ENCODE measurements at places on chromosomes 1 and 21.

- DNase-seq, result no peak
Measured at GRCh38 chr1:203471841-203472240, 3.8 kb upstream of the PRELP start.

DNA sequence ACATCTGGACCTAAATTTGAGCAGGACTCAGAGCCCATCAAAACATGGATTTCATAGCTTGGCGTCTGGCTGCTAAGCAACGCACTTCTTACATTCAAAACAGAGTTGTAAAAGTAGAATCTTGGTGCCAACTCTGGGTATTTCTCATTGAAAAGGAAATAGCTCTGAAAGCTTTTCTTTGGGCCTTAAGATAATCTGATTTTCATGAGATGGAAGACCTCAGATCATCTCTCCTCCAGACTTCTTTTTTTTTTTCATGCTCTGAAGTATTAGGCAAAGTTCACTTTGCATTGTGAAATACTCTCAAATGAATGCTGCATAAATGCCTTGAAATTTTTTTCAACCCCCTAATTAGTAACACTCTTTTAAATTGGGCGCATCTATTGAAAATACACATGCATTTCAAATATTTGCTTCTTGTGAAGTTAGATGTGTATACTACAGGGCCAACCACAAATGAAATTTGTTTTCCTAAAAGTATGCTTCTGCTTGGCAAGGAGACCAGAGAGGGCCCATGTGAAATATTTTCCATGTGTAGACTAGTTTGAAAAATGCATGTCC, 4.2 kb downstream of the ADAMTS5 start:
- DNase-seq, result no peak

DNA sequence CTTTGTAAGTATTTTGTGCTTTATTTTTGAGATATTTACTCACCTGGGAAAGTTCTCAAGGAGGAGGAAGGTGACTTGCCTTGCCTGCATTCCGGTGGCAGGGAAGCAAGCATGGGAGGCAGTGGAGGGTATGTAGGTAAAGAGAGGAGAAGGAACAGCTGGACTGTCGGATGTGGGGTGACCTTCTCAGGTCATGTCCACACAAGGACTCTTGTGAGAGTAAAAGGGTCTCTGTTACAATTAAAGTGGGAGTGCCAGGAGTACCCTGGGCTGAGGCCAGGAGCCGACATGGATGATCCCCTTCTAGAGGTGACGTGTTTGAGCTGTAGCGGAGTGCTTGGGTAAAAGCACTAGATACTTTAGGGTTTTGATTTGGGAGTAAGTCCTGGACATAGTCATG, 25.0 kb downstream of the UBE4B start:
- DNase-seq, result no peak

DNA sequence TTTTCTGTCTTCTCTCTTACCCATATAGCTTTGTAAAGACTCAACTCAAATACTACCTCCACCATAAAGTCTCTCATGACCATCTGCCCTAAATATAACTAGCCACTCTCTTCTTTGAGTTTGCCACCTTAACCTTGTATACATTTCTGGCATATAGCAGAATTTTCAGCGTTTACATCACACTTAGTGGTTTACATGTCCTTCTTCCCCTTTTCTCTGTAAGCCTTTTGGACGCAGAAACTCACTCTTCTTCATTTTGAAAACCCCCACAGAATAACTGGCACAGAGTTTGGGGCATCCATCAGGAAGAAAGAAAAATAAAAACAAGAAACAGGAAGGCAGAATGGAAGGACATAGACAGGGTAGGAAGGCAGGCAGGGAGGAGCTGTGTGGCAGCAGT, 131.8 kb upstream of the DUSP10 start:
- DNase-seq, result no peak

GRCh38 chr1:50251702-50252101, 143.0 kb downstream of the ELAVL4 start:
- DNase-seq, result peak; percentile 78

DNA sequence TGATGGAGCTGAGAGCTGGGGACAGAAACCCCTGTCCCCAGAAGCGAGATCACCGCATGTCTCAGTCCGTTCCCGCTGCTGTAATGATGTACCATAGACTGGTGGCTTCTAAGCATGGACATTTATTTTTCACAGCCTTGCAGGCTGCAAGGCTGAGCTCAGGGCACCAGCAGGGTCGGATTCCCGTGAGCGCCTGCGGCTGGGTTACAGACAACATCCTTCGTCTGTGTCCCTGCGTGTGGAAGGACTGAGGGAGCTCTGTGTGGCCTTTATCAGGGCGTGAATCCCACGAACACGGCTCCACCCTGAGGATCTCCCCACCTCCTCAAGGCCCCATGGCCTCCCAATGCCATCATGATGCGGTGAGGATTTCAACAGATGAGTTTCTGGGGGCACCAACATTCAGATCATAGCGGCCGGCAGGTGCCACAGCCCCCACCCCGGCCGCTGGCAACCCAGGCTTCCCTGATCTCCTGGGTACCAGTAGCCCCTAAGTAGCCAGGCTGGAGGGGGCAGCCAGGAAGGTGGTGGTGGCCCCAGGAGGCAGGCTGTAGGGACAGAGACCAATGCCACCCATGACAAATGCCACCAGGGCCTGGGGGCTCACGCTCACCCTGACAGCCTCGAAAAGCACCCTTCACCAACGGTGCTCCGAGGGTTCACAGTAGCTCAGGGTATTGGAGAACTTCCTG, 104.4 kb downstream of the CRYAA start:
- DNase-seq, result no peak

DNA sequence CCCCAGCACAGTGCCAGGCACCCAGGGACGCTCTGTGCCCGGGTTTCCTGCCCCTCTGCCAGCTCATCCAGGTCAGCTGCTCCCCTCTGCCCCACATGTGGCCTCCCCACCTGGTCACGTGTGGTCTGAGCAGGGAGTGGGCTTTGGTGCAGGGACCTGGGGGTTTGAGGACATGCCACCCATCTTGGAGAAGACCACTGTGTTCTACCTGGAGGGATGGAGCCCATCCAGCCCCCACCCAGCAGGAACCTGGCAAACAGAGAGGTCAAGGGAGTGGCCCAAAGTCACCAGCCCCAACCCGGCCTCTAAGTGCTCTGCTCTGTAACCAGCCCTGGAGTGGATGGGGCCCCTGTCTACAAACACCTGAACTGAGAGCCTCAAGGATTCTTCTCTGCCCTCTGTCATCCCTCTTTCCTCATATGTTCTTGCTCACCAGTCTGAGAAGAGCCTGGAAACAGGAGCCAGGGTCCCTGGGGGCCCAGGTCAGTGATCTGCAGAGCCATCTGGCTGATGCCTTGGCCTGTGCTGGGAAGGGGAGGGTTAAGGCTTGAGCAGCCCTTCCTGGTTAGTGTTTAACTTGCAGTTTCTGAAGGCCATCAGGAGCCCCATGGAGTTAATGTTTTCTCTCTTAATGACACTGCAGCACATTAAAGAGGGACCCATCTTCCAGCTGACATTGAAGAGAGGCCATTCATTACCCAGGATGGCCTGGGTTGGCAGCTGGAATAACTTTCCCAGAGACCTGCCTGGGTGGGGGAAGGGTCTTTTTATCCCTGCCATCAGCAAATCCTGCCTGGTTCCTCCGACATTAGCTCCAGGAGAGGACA, 235.4 kb downstream of the PTPRU start:
- no peak for DNase-seq

GRCh38 chr1:197519741-197520334, 251.8 kb downstream of the CRB1 start:
- DNase-seq, result no peak

DNA sequence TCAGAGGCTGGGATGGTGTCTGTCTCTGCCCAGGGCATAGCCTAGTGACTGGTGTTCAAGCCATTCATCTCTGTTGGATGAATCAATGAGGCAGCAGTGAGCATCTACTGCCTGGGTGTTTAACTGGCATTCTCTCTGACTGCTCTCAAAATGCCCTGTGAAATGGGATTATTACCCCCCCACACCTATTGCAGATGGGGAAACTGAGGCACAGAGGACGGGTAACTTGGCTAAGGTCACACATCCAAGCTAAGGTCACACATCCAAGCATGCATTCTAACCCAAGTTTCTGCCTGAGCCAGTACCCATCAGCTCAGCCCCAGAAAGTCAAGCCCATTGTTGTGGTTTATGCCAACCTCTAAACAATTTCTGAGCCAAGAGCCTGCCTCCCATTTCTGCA, 5.0 kb downstream of the TTC39A start:
- no peak for DNase-seq

GRCh38 chr1:10734375-10734774, 62.1 kb downstream of the CASZ1 start:
- no peak for DNase-seq

DNA sequence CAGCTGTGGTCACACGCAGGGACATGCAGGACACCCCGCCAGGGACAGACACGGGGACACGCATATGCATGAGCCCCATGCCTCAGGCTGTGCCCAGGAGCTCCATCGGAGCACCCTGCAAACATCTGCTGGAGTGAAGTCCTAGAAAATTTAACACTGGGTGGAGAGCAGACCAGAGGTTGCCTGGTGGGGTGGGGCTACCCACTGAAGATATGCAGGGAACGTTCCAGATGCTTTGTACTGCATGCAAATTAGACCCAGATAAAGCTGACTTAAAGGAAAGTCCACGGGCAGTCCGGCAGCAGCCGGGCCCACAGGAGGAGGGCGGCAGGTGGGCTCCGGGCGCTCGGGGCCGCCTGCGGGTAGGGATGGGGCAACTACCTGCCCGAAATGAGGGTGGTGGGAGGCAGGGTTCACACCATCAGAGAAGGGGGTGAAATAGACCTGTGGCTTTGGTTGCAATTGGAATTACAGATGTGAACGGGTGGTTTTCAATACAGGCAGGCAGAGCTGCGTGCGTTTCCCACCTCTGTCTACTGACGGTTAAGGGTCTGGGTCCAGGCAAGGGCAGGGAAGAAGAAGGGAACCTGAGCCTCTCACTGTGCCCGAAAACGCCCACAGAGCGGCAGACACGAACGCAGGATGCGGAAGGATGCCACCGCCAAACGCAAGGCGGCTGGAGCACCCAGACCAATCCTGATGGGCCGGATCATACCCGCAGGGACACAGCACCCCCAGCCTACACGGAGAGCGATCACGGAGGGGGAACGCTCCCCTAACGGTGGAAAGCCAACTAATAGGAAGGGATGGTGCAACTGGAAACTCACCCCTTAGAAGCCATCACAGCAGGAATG, 21.0 kb downstream of the CFAP74 start:
- no peak for DNase-seq

GRCh38 chr21:26087223-26087918, 83.2 kb downstream of the APP start:
- DNase-seq, result peak; percentile 72

DNA sequence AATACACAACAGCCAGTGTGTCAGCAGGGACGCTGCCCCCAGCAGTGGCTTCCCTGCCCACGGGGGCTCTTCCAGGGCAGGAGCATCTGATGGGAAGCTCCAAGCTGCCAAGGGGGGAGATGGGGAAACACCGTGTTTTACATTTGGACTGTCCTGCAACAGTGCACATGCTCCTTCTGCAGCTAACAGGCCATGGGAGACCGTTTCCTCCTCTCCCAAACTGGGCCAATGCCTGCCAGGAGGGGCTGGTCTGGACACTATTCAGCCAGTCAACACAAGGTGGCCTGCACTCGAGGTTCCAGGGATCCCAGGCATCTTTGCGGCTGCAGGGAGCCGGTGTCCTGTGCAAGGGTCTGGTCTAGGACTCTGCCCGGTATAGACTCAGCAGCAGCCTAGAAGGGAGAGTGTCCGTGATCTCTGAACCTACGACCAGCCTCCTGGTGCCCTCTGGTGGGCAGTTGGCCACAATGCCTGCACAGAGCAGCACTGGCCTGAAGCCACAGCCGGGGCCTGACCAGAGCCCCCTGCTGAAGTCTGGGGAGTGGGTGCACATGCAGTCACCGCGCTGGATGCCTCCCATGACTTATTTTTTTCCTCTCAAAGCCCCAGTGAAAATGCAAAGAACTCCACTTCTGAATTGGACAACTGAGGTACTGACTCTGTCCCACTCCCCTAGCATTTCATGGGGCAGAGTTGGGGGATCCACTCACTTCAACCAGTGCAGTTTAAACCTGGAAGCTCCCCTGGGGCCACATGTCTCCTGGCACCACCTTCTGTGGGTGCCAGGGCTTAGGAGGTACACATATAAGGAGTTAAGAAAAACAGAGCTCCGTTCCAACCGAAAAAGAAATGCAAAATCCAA, 33.3 kb downstream of the RCC2 start:
- no peak for DNase-seq

DNA sequence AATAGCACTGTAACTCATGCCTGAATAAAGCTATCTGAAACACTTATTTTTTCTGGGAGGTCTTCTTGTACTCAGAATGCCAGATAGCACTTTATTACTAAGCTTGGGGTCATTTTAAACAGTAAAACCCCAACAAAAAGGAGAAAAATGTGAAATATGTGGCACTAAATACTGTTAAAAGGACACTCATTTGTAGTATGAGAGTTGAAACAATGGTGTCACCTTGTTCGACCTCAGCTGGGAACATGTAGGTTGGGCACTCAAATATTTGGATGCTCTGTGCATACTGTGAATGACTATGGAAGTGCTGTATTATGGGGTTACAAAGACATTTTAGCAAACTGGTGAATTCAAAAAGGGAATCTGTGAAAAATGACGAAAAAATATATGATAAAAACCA, 53.9 kb downstream of the SELENOF start:
- no peak for DNase-seq
